ENCODE measurements at places on chromosomes 6 and 20.
A peak's percentile ranks its signal among the peaks of the same experiment; 100 is the strongest.

DNA sequence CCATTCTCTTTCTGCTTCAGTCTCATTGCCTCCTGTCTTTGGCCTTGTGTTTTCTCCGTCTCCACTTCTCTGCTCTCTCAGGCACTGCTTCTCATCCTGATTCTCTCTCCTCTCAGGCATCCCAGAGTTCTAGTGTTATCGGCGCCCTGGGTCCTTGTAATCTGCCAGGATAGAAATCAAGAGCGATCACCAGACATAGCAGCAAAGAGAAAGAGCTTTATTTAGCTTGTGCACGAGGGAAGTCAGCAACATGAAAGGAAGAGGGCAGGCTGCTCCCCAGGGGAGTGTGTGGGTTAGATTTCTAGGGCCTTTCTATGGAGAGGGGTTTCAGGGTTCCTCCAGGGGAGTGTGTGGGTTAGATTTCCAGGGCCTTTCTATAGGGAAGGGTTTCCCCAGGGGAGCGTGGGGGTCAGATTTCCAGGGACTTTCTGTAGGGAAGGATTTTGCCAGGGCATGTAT lies 32.5 kb downstream of the SUN5 start:
- DNase-seq = peak; percentile 41

DNA sequence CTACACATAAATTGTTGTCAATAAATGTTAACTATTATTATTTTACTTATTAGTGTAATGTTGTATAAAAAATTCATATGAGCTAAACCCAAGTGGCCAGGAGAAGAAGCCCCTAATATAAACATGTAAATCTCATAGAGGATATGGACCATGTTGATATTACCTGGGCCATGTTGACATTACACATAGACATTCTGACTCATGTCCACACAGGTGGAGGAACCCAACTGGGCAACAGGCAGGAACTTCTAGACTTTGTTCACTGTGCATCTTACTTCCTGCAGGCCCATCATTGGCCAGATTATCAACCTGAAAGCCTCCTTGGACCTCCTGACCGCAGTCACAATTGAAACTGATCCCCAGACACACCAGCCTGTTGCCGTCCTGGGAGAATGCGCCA lies 7.2 kb downstream of the BPIFA2 start:
- DNase-seq = no peak

DNA sequence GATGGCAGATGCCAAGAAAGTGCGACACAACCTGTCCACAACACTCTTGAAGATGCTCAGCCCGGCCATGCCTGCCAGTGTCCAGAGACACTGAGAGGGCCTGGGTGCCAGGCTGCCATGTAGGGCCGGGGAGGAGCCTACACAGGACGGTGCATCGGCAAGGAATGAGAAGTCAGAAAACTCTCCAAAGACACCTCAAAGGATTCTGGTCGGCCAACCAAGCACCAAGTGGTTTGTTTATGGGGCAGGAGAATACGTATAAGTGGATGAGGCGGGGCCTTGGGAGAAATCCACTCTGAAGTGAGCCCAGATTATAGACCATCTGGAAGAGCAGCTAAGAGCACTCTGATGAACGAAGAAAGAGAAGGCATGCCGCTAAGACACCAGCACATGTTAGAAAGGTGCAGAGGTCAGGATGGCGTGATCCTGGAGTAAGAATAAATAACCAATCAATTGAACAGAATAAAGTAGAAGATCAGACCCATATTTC lies 120.7 kb upstream of the FOXQ1 start:
- DNase-seq = no peak

GRCh38 chr6:107699254-107699653 lies 124.9 kb downstream of the SCML4 start:
- DNase-seq = no peak

GRCh38 chr20:1629321-1629720 lies 9.5 kb upstream of the SIRPB1 start:
- DNase-seq = no peak

DNA sequence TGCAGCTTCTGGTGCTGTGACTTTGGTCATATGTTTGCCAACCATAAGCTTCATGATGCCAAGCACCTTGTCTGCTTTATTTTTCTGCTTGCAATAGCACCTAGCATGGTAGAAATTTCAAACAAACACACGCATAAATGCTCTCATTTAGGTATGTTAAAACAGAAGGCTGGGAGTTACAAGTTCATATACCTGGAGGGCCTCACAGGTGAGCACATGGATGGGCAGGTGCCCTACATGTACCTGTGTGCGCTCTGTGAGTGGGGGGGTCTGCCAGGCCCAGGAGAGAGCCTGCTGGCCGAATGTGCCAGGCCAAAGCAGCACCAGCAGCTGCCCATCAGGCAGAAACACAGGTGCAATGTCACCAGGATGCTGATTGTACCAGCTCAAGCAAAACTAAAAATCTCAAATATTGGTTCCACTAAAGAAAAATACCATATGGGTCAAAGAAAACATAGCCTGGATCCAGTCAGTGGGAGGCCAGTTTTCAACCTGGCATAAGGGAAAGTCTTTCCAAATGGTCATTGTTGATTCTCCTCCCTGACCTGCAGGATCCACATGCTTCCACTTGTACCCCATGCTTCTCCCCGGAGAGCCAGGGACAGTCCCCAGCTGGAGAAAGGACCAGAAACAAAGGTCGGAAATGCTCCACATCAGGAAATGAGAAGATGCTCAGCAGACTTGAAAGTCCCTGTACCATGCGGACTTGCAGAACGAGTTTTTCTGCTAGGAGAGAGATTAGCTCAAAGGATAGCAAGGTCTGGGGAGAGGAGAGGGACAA lies 7.2 kb upstream of the PFDN4 start:
- DNase-seq = no peak

Data from activated CD4-positive, alpha-beta T cell treated with anti-CD3 and anti-CD28 coated beads, Interleukin-2, amount 50 U/mL, for 48 hours (primary cell).